ENCODE measurements at places on chromosomes 12 and 14.

GRCh38 chr14:33840797-33841196 is 110.1 kb downstream of the EGLN3 start:
- DNase-seq, result no peak

DNA sequence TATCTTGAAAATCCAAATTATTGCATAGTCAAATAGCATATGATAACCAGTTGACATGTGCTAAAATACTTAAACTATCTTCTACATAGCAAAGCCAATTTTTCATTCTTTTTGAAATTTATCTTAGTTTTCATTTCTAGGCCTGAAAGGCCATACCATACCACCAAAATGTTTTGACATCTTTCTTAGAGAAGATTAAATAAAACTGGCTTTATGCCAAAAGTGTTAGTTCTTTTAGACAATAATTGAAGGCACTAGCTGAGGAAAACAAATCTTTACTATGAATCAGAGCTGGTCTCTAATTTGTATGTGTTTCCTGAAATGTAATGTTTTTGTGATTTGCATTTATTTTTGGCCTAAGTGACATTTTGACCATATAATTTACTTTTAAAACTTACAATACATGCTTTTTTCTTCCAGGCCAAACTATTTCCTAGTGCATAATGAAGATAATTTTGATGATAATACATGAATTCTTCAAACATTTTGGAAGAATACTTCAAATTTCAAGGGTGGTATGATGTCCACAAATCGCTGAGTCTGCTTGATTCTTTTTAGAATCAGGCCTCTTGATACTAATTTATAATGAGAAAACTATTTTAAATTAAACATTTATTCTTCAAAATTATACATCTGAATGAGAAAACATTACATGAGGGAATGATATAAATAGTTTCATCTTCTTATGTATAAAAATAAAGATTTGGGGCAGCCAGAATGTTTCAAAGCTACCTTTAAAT is 6.5 kb upstream of the KCNMB4 start:
- no peak for DNase-seq

DNA sequence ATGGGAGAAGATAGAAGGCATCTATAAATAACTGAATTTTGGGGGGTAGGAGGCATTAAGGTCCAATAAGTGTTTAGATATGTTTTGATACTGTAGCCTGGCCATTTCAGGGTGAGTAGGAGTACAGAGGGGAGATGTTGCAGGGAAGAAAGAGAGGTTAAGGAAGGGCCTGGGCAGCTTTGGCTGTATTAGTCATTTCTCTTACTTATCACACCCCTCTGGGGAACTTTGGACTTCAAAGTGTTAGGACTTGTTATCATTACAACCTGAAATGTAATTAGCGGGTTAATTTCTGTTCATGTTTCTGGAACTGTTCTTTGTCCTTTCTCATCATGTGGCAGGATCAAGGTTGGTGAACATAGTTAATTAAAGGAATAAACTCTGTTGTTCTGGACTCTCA is 40.3 kb downstream of the SUSD6 start:
- DNase-seq, result no peak

DNA sequence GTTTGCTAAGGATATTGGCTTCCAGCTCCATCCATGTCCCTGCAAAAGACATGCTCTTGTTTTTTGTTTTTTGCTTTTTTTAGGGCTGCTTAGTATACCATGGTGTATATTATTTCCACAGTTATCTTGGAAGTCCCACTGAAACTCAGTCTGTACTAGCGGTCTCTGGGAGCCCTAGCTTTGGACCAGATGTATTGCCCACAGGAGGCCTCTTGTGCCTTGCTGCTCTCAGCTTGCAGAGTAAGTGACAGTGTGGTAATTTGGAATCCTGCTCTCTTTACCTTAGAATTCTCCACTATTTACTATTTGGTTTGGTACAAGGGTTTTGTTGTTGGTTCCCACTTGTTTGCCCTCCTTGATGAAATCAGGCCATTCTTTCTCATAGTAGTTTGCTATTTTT is 1022.9 kb downstream of the LRFN5 start:
- no peak for DNase-seq

DNA sequence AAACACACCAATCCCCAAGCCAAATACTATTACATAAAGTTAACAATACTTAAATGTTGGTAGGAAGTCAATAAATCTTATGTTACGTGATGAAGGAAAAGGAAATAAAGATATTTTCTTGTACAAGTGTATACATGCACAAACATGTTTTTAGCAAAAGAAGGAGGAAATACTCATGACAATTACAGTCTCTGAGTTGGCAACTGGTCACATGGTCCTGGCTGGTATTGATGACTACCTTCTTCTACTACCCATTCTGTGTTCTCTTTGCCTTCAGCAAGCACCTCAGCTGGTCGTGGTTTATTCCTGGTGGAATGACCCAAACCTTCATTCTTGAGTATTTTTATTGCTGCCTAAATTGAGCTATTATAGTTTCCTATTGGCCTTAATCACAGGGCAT is 84.8 kb downstream of the PLBD1 start:
- no peak for DNase-seq

DNA sequence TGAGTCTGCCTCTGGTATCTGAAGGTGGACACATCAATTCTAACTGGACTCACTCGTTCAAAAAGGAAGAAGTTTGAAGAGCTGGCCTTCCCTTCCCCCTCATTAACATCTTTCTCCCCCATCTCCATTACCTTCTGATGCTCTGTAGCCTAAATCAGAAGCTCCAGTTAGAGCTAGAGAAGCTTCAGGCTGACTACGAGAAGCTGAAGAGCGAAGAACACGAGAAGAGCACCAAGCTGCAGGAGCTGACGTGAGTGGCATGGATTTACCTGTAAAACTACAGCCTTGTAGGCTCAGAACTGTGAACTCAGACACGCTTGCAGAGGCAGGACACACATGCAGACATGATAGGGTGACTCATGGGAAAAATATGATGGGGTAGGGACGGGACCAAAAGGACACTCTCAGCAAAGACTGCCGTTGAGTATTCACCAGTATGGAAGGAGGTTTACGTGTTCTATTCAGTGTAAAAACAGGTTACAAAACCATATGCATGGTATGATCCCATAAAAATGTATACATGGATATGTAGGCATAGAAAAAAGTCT is 14.3 kb upstream of the PIP4K2C start:
- DNase-seq, result no peak

GRCh38 chr12:132522592-132523380 is 32.8 kb downstream of the FBRSL1 start:
- DNase-seq, result peak; percentile 26

DNA sequence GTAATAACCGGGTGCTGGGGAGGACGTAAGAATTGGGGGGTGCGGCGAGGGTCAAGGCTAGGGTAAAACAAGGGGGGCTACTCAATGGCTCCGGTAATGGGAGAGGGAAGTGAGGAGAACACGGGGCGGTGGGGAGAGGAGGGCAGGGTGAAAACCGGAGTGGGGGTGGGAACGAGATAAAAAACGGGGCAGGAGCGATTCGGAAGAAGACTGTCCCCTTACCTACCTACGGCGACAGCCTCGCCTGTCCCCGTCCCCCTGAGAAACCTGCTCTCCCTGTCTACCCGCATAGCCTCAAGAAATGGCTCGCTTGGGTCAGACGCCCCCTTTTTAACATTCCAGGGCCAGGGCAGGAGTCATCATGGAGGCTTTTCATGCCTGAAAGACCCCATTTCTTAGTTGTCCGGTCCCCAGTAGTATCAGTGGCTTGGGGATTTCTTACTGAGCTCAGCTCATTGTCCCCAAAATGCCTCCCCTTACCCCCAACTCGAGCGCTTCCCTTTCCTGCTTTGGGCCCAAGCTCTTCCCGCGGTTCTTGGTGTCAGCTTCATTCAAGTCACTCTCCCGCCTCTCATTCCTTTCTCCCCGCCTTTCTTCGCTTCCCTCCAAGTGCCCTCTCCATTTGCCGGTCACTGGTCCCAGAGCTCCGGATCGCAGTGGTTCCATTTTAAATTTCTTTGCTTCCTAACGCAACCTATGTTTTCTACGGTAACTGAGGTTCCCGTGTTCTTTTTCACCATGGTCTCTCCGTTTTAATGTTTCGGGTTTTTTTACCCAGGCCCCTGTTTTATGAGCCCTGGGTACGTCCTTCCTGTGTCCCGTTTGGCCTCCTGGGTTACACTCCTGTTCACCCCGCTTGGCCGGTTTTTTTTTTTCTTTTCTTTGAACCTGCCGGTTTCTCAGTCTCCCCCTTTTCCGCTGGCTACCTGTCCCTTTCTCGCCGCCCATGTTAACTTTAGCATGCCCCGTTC is 1.2 kb upstream of the WSB2 start:
- DNase-seq, result no peak

GRCh38 chr12:75997658-75998057 is 33.9 kb downstream of the PHLDA1 start:
- no peak for DNase-seq

- DNase-seq, result peak; percentile 74
These were observed 14.3 kb upstream of the ZFP36L1 start for GRCh38 chr14:68807148-68807600.

DNA sequence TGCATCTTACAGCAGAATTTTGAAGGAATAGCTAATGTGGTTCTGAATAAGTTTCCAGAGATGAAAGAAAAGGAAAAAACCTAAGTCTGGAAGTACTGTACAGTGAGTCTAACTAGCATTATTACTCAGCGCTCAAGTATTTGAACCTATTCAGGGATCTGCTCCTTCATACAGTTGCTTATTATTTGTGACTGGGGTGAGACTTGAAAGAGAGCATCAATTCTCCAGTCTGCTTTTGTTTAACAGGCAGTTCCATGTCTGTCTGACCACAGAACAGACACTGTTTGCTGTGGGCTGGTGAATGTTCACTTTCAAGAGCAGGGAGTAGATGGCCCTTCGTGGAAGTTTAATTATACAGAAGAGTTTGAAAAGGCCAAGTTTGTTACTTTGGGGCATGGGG is 9.3 kb downstream of the ETV6 start:
- no peak for DNase-seq

GRCh38 chr14:105865904-105866840 is 339.8 kb downstream of the TMEM121 start:
- no peak for DNase-seq

DNA sequence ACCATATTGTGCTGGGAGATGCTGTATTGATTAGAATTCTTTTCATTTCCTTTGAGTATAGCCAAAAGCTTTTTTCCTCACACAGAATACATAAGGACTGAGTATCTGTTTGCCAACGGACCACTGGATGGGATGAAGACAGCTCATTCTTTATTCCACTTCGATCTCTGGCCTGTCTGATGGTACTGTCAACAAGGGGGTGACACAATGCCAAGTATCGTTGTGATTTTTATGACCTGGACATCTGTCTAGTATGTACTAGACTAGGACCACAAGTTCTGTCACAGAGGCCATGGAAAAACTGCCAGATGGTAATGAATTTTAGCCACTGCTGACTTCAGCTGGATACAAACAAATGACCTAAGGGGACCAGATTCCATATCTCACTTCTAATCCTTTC is 502.7 kb downstream of the SOX5 start:
- DNase-seq, result peak; percentile 71

All from SHP77 (cell line).